ENCODE measurements at places on chromosomes 2 and 18. TPM values are rescaled to one million over a fixed set of nuclear protein-coding genes. Genes with fewer than 3 reads are reported as not detected.

LIPT1 gene
- total RNA-seq: 4.6 TPM

TEX44 gene
- not detected for total RNA-seq

FAM237A gene
- total RNA-seq: not detected

GKN2 gene
- total RNA-seq: not detected

FBXO48 gene
- 0.28 TPM for total RNA-seq

EML4 gene
- total RNA-seq: 42.8 TPM

OBSL1 gene
- total RNA-seq: 37.8 TPM

MYOM1 gene
- total RNA-seq: 1.3 TPM

MERTK gene
- total RNA-seq: 0.14 TPM

CHRNG gene
- total RNA-seq: not detected

GGCX gene
- total RNA-seq: 45.7 TPM

ATP5MC3 gene
- total RNA-seq: 86.5 TPM

GCKR gene
- total RNA-seq: 0.14 TPM

PLA2R1 gene
- 10.0 TPM for total RNA-seq

STK16 gene
- 30.7 TPM for total RNA-seq

PTPN4 gene
- total RNA-seq: 25.0 TPM

GULP1 gene
- 70.3 TPM for total RNA-seq

HOXD1 gene
- total RNA-seq: not detected

SLC4A5 gene
- total RNA-seq: 0.14 TPM

TCF7L1 gene
- total RNA-seq: 1.00 TPM

ALPP gene
- total RNA-seq: not detected

ANKRD30B gene
- under 0.01 TPM for total RNA-seq

ITPRIPL1 gene
- total RNA-seq: 0.43 TPM

RANBP2 gene
- total RNA-seq: 63.2 TPM

CDH2 gene
- total RNA-seq: 33.7 TPM

MC2R gene
- total RNA-seq: not detected

PLB1 gene
- total RNA-seq: 1.4 TPM

UGT1A6 gene
- total RNA-seq: 0.09 TPM

All from smooth muscle cell of bladder (primary cell).